Nucleus accumbens (tissue), 56 donors: ENCODE measurements at places on chromosomes 12 and 14.
A peak's percentile ranks its signal among the peaks of the same experiment; 100 is the strongest.

GRCh38 chr14:71703477-71703876 is 228.8 kb upstream of the RGS6 start:
- DNase-seq, result no peak

- no peak for DNase-seq
These were observed 33.7 kb downstream of the FAM177A1 start for GRCh38 chr14:35079742-35080141.

- DNase-seq, result no peak
These were observed 140.0 kb downstream of the NDUFA12 start for GRCh38 chr12:94863321-94864035.

GRCh38 chr14:45426685-45427282 is 173.8 kb upstream of the MIS18BP1 start:
- no peak for DNase-seq

DNA sequence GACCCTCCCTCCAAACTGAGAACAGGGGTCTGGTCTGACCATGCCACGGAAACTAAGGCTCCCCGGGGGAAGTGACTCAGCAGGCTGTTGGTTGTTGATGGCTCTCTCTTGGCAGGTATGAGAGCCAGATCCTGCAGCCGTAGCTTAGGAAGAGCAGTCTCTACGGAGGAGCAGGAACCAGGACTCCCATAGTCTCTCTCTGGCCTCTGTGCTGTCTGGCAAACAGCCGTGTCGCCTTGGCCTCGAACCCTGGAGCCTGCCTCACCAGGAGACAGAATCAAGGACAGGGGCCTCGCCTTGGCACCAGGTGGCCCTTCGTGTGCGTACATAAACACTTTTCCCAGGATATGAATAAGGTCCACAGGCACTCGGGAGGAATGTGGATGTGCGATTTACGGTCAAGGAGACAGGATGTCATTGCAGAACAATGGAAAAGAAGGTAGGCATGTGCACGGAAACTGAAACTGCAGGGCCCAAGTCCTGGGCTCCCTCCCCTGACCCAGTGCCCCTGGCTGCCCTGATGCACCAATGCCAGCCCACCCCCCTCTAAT is 7.9 kb downstream of the VWF start:
- DNase-seq, result no peak

GRCh38 chr14:72565917-72566316 is 328.0 kb downstream of the DPF3 start:
- no peak for DNase-seq

DNA sequence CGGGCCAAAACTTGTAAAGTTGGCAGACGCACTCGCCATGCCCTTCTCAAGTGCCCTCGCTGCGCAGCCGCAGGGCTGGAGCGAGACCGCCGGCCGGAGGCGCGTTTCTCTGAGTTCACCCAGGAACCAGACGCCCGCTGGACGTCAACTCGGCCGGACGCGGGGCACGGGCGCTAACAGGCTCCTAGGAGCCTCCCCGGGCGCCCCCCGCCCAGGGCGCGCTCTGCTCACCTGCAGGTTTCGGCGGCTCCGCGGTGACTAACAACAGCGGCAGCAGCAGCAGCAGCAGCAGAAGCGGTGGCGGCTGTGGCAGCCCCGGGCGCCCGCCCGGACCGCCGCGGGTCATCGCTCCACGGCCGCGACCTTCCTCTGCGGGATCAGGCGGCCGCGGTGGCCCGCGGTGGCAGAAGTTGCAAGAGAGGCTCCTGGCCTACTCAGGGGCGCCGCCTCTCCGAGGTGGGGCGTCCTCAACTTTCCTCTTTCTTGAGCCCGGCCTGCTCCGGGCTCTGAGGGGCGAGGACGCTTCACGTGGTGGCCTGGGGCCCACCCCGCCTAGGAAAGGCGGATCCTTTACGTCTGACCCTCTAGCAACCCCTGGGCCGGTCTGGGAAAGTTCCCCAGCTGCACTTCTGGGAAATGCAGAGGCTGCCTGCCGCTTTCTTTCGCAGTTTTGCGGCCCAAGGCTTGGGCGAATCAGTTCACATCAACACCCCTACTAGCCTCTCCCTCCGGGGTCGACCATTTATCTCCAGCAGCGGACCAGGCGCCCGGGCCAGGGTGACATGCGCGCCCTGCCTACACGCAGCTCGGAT is at the start of gene PLBD1:
Gene PLBD1, minus strand, starts transcription at position 533 of the 812 bp plus-strand sequence. Its CDS starts 187 bp downstream, at position 346.
- DNase-seq, result peak; percentile 14
